ENCODE measurements at places on chromosomes 2 and 18.

- no peak for DNase-seq
Measured at GRCh38 chr2:12728221-12728777, 11.6 kb downstream of the TRIB2 start.

DNA sequence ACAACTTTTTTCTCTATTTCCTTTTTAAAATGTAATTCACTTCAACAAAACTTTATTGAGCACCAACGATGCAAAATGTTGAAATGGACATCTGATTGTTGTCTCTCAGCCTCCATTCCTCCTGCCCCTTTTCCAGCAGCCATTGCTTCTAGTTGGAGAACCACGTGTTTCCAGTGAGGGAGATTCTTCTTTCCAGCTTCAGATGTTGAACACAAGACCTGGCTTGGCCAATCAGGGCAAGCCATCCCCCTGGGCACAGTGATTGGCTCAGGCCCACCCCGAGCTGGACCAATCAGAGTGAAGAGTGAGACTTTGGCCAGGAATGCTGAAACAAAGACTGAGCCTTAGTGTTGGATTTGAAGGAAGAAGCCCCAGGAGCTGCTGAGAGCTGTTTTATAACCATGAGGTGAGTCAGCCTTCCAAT, 59.0 kb downstream of the E2F6 start:
- peak; percentile 32 for DNase-seq

- peak; percentile 8 for DNase-seq
Measured at GRCh38 chr2:189203177-189203799, 23.7 kb upstream of the COL5A2 start.

GRCh38 chr2:63698786-63699548, 110.2 kb downstream of the MDH1 start:
- peak; percentile 72 for DNase-seq

GRCh38 chr2:236912326-236913120, 173.2 kb upstream of the COPS8 start:
- no peak for DNase-seq

DNA sequence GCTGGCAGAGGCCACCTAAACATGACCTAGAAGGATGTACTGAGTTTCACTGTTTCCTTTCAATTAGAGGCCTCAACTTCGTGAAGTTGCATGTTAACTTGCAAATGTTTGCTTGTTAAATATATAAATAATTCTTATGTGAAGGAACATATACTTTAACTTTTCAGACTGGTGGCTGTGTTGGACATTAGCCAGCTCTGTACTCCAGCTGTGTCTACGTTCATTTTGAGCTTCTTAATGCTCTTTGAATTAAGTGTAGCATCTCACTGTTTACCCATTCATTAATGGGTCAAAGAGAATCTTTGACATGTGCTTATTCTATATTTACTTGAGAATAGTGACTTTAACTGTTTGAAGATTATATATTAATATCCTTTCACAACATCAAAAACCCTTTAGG, 823.2 kb upstream of the ID2 start:
- no peak for DNase-seq

DNA sequence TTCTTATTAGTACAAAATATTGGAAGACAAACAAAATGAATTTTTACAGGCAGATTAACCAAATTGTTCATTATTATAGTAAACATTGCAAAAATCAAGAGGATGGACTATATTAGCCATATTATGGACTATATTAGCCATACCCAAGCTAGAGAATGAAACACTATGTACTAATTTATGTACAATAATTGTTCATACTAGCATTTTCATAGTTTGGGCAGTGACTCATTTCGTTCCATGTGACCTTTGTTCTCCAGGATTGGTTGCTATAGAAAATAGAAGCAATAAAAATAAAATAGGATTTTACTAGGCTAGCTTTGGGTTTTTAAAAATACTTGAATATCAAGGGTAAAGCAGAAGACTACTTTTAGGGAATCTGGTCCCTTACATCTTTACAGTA, 176.8 kb downstream of the ZEB2 start:
- no peak for DNase-seq

- no peak for DNase-seq
Measured at GRCh38 chr18:9884532-9885140, 1.1 kb upstream of the TXNDC2 start.

GRCh38 chr2:66573416-66573815, 138.5 kb downstream of the MEIS1 start:
- no peak for DNase-seq

- DNase-seq, result no peak
Measured at GRCh38 chr2:43407935-43408334, 181.5 kb upstream of the ZFP36L2 start.

- DNase-seq, result peak; percentile 13
Measured at GRCh38 chr18:62637807-62638687, 77.3 kb upstream of the PHLPP1 start.

- DNase-seq, result no peak
Measured at GRCh38 chr2:19932928-19933327, 31.1 kb upstream of the TTC32 start.

GRCh38 chr2:218023636-218024035, 20.8 kb upstream of the TNS1 start:
- DNase-seq, result no peak

DNA sequence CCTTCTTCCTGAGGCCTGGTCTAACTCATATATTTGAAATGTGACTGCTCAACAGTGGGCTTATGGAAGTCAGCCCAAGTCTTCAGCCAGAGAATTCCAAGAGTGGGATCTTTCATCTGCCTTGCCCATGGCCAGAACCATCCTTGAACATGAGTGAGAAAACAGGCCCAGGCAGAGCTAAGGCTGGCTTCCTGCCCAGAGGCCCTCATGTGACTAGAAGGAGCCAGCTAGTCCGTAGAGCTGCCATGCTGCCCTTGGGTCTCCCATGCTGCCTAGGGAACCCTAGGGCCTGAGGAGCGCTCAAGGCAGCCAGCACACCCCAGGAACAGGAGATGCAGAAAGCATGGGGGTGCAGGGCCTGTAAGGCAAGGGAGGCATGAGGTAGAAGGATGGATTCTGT, 203.6 kb downstream of the FHOD3 start:
- DNase-seq, result no peak

DNA sequence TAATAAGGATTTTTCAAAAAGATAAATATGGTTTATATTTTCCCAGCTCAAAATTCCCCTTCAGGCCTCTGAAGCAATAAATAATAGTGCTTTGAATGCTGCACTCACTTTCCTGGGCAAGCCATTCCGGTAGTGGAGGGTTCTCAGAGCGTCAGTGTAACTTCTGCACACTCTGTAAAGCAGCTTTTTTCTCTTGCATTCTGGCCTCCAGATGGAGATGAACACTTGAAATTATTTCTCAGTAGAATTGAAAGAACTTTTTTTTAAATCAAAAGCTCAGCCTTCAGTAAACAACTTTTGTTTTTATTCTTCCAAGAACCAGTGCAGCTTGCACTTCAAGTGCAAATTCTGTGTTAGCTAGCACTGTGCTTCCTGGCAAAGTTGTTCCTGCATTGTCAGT, 281.1 kb upstream of the RAB12 start:
- no peak for DNase-seq

DNA sequence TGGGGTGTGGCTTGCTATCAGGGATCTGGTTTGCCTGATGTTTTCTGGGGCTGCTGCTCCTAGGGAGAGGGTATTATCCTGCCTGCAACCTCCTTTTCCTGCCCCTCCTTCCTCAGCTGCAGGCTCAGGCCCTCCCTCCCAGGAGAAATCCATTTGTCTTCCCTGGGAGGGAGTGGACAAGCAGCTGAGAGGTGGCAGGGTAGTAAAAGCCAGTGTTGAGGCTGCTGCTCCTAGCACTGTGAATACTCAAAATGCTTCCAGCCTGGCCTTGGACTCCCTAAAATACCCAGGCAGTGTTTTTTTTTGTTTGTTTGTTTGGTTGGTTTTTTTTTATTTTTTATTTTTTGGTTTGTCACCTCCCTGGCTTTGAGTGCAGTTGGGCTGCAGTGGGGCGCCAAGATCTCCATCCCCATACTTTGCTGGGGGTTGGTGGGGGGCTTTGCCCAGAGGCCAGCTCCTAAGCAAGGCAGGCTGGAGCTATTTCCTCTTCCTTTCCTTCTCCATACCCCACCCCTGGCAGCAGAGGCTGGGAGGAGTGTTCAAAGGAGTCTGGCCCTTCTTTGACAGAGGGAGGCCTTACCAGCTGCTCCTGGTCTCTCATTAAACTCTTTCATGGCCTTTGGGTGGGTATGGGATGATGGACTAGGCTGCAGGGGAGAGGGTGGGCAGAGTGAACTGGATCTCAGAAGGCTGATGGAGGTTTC, 13.6 kb downstream of the HOXD3 start:
- DNase-seq, result no peak

DNA sequence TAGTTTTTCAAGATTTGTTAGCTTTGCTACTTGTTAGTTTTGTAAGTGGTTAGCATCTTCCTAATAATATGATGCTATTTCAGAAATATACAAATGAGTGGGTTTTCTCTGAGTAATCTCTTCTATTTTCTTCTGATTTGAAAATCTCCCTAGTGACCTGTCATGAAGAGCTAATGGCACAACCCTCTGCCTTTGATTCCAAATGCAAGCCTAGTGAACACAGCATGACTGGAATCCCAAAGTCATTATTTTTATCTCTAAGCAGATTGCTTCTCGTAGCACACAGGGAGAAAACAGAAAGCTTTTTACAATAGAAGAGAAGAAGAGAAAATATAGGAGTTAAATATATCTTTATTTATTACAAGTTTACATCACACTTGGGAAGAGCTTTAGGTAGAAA, 295.5 kb downstream of the LRATD1 start:
- DNase-seq, result no peak

GRCh38 chr2:138424436-138425140, 77.0 kb upstream of the SPOPL start:
- no peak for DNase-seq

DNA sequence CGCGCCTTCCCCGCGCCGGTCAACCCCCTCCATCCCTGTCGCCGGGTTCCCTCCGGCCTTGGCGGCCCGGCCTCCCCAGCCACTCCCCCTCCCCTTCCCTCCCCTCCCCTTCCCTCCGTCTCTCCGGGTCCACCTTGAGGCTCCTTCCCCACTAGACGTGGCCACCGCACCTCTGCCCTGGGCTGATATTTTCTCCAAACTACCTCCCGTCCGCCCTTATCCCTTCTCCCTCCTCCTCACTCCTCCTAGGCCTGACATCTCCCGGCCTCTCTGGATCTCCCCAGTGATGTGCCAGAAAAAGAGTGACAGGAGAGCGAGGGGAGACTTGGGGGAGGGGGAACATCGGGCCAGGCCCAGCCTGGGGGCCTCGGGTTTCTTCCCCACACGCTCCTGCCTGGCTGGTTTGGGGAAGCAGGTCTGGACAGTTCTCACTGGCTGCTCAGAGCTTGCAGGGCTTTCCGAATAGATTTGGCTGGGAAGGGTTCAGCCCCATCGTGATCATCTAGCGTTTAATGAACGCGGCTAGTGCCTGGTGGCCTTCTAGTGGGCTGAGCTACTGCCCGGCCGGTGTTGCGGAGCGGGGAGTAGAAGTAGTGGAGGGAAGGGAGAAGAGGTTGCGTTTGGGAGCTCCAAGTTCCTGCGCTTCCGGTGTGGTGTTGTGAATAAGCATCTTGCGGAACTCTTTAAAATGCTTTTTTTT, 641 bp downstream of the MAPRE3 start:
- no peak for DNase-seq

DNA sequence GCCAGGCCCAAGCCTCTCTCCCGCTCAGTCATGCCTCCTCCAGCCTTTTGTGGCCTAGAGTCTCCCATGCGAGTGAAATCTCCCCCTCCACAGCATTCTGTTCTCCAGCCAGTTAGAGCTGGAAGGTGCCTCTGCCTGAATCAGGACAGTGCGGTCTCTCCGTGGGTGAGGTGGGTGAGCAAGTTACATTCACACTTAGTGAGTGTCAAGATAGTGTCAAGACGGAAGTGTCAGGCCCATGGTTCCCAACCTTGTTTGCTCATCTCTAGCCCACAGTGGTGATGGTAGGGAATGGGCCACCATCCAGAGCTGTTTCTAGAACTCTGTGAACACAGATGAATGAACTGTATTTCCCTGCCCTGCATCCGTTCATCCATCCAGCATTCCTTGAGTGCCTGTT, 59.5 kb downstream of the LPIN1 start:
- no peak for DNase-seq

GRCh38 chr18:46155641-46156051, 51.5 kb downstream of the HAUS1 start:
- DNase-seq, result peak; percentile 58

DNA sequence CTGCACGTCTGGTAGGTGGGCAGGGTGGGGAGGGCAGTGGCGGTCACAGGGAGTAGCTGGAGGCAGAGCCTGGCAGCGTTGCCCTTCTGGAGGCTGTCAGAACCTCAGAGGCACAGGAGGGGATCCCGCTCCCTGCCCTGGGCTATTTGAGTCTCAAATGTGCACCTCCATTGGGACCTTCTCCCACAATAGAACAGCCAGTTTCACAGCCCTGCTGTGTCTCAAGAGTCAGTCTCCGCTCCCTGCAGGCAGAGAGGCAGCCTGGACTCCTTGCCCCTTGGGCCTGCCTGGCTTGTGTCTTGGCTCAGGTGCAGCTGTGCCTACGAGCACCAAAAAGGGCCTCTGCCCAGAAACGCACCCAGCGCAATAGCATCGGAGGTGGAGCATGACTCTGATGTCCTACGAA, 57.4 kb downstream of the FAM168B start:
- DNase-seq, result no peak

DNA sequence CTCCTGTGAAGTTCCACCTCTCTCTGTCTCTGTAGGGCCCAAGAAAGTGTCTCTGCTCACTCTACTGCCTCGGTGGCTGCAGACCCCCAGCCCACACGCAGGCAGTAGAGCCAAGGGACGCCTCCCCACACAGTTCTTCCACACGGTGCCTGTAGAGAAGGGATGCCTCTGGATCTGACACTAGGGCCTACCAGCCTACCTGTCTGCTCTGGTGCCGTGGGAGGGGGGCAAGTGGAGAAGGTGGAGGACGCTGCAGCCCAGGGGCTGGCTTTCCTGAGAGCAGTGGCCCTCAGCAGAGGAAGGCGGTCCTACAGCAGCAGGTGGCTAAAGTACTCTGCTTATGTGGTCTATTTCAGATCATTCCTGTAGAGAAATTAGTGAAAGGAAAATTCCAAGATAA, 9.0 kb upstream of the TMEM214 start:
- DNase-seq, result no peak

- DNase-seq, result no peak
Measured at GRCh38 chr2:124646166-124646815, 621.2 kb downstream of the CNTNAP5 start.

DNA sequence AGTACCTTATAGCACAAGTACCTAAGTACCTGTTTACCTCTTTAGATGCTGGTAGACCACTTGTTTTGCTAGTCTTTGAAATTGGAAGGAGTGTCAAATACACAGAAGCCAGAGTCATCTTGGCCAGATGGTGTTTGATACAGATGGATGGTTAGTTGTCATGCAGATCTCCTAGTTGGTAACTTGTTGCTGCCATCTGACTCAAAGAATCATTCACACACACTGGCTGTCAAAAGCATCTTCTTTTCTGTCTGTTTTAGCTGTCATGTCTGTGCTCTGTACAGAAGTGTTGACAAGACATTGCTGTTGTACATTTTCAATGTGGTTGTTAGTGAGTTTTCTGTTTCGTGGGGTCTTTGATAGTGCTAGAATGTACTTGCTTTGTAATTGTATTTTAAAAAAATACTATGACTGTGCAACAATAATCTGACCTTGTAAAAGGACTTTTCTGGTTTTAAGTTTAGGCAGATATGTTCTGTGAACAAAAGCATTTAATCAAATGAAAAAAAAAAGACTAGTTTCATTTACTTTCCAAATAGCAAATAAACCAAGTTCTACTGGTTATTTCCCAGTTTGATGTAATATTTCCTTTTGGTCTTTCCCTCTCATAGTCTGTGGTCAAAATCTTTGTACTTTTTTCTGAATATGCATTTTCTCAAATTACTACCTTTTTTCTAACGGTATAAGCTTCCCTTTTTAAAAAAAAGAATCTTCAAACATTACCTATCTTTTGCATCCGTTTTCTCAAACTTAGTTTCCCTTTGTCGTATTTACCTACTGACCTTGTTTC, 39.9 kb downstream of the TANK start:
- DNase-seq, result no peak

- no peak for DNase-seq
Measured at GRCh38 chr2:203889944-203890343, 22.4 kb downstream of the CTLA4 start.

All from urothelium cell line (cell line).